Effector memory CD8-positive, alpha-beta T cell (primary cell): ENCODE measurements at places on chromosomes 5 and 9.

- no peak for DNase-seq
Measured at GRCh38 chr9:113957821-113958341, 81.8 kb downstream of the ZNF618 start.

DNA sequence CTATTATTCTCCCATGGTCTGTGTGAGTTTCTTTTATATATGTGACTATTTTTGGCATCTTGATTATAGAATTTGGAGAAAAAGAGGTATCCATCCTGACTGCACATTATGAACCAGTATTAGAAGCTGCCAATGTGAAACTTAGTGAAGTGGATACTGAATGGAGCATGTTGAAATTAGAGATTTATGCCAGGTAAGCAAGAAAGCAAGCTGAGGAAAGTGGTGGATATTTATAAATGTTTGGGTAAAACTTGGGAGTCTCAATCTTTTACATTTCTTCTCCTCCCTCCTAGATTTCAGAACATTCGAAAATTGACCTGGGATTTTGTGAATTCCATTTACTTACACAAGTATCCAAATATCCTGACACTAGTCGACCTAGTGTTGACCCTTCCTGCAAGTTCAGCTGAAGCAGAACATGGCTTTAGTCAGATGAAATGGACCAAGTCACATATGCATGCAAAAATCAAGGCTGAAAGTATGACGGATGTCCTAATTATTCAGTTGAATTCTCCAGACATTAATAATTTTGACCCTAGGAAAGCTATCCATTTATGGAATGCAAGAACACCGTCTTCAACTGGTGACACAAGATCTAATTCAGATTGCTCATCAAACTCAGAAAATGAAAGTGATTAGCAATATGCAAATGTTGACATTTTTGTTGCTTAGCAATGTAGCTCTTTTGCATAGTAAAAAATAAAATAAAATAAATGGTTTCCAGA lies 66.8 kb upstream of the IL7R start:
- DNase-seq = no peak

- DNase-seq = no peak
Measured at GRCh38 chr9:114806526-114806900, 674 bp upstream of the TNFSF15 start.

- DNase-seq = no peak
Measured at GRCh38 chr9:122814545-122814944, 13.8 kb downstream of the PDCL start.

GRCh38 chr9:91814753-91815152 lies 135.3 kb downstream of the ROR2 start:
- DNase-seq = no peak

GRCh38 chr5:5542654-5543053 lies 120.2 kb downstream of the ICE1 start:
- DNase-seq = no peak

DNA sequence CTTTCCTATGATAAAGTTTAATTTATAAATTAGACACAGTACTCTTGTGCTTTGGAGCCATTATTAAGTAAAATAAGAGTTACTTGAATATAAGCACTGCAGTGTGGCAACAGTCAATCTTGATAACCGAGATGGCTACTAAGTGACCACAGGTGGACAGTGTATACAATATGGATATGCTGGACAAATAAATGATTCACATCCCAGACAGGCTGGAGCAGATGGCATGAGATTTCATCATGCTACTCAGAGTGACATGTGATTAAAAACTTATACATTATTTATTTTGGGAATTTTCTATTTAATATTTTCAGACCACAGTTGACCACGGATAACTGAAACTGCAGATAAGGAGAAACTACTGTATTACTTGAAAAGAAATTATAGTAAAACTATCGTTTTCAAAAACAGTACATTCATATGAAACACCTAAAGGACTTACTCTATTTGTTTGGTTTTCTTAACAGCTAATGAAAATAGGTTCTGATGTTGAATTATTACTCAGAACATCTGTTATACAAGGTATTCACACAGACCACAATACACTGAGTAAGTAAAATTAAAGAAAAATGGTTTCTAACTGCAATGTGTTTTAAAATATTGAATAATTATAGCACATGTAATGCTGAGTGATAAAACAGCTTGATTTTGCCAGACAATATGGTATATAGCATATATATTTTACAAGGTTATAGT lies 16.0 kb downstream of the LYRM7 start:
- DNase-seq = no peak

DNA sequence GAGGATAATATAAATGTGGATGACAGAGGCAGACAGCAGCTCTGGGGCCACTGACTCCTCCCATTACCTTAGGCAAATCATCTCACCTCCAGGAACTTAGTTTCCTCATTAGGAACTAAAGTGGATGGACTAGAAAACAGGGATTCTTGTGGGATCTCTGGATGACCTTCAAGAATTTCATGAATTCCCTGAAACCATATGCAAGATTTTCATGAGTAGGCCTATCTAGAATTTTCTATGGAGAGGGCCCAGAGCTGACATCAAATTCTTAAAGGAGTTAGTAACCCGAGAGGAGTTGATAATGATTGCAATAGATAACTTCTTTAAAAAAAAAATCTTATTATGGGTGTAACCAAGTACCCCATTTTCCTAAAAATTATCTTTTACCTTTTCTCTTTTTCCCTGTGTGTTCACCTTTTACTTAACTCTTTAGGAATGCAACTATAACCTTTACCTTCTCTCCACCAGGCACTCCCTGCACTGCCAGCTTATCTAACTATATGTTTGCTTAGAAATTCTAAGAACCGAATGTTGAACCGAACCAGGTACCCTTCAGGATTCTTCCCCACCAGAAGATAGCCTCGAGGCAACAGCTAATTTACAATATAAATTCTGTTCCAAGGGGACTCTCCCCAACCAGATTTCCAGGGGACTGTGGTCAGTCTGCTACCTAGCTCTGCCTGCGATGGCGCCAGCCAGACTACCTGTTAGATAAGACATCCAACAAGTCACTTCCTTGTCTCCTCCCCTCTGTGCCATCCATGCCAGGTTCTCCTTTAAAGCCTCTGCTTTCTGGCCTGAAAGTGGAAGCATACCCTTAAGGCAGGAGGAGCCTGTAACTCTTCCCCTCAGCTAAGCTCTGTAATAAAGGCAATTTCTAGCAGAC lies 86.0 kb downstream of the GCNT4 start:
- no peak for DNase-seq

GRCh38 chr9:4152876-4153275 lies 147.0 kb downstream of the GLIS3 start:
- no peak for DNase-seq

- DNase-seq = no peak
Measured at GRCh38 chr9:125440411-125440810, 178.8 kb downstream of the GAPVD1 start.

- DNase-seq = no peak
Measured at GRCh38 chr5:144378681-144379080, 208.0 kb downstream of the KCTD16 start.

GRCh38 chr9:79489261-79490000 lies 82.3 kb upstream of the TLE4 start:
- no peak for DNase-seq

- no peak for DNase-seq
Measured at GRCh38 chr5:156686380-156686779, 163.7 kb upstream of the PPP1R2B start.
